CD4-positive, alpha-beta T cell treated with Interleukin-17A for 4 hours (primary cell): ENCODE measurements at places on chromosomes 4 and X.

DNA sequence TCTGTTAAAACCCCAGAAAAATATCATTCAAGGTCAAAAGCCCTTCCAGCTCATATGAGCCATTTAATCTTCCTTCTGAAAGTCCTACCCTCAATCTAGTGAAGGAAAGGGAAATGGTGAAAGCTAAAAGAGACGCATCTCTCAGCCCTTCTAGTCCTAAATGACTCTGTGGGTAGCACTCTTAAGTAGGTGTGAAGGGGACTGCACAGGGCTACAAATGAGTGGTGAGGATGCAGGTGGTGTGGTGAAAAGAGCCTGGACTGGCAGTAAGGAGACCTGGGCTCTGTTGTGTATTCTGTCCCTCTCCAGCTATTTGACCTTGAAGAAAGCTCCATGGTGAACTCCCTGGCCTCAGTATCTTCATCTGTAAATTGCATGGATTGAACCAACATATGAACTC is 671.8 kb upstream of the DIPK2B start:
- DNase-seq: no peak

- no peak for DNase-seq
These were observed 40.2 kb upstream of the PPP2R3B start for GRCh38 chrX:426881-427280.

DNA sequence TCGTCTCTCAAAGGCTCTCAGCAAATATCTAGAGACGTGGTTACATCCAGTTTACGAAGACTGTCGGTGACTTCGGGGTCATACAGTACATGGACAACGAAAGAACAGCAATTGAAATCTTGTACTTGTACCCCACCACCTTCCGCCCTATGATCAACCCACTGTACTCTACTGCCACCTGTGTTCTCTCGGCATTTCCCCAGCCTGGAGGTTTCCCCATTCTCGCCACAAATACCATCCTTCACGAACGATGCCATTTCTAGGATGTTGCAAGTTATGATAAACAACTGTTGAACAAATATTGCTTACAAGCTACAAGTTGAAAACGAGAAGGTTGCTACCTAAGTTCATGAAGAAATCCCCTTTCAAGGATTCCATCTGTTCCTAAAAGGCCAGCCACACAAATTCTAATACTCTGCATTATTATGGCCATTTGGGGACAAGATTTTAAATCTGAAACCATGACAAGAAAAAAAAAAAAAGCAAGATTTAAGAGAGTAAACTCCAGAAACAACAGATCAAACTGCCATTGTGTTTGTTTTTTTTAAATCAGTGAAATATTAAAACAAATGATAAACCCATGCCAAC is 1.6 kb downstream of the APBB2 start:
- DNase-seq: no peak

GRCh38 chr4:138967313-138967712 is 48.3 kb upstream of the NOCT start:
- DNase-seq: no peak

GRCh38 chr4:4593596-4594284 is 51.9 kb upstream of the STX18 start:
- no peak for DNase-seq

DNA sequence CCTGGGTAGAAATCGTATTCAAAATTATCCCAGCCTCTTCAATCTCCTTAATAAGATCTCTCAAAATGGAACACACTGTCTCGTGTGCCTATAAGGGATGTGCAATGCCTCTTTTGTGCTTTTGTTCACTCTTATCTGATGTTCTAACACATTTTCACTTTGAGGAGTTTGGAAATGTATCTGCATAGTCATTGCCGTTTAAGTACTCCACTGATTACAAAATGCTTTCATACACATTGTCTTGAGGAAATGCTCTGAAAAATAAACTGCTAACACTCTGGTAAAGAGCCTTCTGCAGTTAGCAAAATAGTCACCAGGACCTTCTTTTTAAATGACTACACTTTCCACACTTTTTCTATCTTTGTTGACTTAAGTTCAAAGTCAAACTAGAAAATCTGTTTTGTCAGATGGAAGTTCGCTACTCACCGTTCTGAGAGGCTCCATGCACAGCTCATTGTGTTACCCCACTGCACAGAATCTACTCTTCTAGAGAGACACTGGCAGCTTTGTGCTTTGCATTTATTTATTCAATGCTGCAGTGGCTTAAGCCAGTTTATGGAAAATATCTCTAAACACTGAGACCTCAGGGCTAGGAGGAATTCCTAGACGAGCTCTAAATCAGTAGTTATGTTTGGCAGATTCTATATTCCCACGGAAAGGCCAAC is 159.0 kb downstream of the CHIC2 start:
- DNase-seq: no peak

DNA sequence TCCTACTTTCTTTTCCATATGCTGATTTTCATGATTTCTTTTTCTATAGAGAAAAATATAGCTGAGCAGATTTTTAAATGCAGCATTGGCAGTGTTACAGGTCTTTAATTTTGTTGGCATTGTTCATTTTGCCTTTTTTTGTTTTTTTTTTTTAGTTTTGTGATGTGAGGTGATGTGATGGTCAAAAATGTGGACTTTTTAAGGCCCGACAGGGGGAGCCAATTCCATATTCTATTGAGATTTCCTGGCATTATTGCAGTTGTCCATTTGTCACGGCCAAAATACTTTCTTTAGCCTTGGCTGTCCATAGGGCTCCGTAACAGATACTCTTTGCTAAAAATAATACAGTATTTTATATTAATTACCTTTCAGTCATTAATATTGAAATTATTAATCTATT is 47.8 kb downstream of the SLIT2 start:
- no peak for DNase-seq

DNA sequence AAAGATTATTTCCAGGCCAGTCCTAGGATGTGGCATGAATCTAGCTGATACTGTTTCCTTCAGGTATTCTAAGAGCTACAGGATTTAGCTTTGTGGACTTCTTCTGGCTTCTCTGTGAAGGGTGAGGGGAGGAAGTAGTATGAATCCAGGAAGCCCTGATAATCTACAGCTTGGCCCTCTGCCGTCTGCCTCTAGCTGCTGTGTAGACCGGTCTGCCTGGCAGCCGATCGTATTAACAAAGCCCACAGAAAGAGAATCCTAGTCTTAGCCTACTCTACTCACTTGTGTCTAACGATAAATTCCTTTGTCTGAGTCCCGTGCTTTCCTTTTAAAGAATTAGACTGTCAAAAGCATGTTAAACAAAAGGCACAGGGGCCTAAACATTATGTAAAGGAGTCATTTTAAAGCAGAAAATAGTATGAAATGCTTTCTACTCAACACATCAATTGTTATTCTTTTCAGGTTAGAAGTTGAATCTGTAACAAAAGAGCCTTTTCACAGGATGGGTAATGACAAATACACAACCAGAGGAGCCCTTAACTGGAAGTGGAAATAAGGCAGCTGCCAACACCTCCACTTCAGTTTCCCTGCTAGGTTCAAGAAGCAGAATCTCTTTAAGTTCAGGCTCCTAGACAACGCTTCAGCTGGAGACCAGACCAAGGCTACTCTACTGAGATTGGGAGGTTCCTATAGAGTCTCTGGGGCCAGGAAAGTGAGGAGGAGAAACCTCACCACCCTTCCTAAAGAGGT is 48.9 kb upstream of the UCP1 start:
- no peak for DNase-seq

DNA sequence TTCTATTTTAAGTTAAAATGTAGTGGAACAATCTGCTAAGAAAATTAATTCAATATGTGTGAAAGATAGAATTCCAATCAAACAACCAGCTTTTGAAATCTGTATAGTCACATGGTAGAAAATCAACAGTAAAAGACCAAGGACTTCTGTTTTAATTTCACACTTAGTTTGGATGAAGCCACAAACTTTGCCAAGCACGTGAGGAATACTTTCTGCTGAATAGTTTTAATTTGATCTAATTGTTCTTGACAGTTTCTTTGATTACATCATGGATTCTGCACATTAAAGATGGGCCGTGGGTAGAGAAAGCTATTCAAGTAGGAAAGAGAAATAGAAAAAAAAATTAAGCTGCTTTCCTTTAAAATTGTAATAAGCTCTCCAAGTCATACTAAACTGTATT is 137.9 kb upstream of the FAM241A start:
- no peak for DNase-seq

- no peak for DNase-seq
These were observed 25.0 kb downstream of the MFAP3L start for GRCh38 chr4:170001011-170001744.

DNA sequence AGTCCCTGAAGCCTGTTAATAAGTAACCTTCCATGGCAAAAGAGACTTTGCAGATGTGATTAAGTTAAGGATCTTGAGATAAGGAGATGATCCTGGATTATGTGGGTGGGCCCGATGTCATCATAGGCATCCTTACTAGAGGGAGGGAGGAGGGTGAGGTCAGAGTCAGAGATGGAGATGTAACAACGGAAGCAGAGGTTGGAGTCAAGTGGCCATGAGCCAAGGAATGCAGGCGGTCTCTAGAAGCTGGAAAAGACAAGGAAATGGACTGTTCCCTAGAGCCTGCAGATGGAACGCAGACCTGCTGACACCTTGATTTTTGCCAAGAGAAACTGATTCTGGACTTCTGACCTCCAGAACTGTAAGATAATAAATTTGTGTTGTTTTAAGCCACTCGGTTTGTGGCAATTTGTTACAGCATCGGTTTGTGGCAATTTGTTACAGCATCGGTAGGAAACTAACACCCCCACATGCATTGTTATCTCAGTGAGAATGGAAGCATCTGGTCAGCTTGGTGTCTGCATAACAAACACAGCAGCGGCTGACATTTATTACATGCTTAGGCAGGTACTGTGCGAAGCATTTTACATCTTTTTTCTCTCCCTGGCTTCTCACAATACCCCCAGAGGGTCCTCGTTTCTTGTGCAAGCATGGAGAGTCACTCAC is 55.6 kb downstream of the CLDN34 start:
- no peak for DNase-seq

DNA sequence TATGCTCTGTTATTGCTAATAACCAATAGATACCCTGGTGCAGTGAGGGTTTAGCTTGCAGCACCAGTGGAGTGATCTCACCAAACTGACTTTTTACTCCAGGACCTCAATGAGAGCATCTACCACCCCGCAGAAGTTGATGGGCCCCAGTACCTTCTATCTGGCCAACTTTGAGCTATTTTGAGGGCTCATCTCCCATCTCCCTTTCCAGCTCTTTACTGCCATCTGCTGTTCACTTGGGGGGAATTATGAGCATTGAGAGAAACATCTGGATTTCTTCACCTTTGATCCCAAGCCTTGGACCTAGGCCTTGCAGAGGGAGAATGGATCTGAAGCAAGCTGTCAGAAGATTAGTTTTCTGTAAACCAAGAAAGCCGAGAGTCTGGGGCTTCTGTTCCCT is 143.6 kb downstream of the TMEM164 start:
- peak; percentile 41 for DNase-seq

DNA sequence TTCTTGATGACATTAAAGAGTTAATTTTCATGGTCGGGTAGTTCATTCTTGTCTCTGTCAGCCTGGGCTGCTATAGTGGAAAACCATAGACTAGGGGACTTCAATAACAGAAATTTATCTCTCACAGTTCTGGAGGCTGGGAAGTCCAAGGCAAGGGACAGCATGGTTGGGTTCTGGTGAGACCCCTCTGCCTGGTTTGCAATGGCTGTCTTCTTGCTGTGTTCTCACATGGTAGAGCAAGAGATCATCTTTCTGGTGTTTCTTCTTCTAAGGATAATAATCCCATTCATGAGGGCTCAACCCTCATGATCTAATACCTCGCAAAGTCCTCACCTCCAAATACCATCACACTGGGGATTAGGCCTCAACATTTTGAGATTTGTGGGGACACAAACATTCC is 50.1 kb downstream of the RHOH start:
- no peak for DNase-seq

DNA sequence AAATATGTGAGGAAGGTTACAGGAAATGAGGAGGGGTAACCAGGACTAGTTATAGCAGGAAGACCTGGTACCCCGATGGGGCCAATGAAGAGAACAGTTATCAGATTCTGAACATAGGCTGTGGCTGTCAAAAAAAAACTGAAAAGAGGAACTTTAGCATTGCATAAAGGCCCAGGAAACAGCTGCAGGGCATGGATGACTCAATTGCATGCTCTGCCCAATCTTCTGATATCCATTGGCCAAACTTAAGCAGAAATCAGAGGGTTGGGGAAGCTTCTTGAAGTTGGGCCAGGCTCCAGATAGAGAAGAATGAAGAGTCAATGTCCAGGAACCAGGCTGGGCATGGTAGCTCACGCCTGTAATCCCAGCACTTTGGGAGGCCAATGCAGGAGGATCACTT is 1222.4 kb upstream of the PRKX start:
- no peak for DNase-seq

GRCh38 chrX:48002319-48002718 is 1.5 kb downstream of the ZNF182 start:
- DNase-seq: no peak

DNA sequence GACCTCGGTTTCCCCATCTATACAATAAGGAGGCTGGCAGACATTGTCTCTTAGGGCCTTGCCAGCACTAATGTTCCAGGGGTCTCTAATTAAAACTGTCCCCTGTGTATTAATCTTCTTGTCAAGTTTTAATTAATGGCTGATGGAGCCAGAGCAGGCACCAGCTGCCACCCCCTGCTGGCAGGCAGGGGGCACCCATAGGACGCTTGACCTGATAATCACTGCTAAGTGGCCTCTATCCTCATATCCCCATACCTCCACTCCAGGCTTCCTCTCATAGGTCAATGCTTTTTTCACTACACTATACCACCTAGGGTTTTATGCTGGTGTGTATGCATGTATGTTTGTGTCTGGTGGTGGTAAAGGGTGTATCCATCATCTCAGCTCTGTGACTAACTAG is 89.4 kb downstream of the EFNB1 start:
- no peak for DNase-seq

- no peak for DNase-seq
These were observed 147.2 kb downstream of the OPHN1 start for GRCh38 chrX:68286076-68286475.
